ENCODE measurements at places on chromosomes 3 and 15. TPM values are rescaled to one million over a fixed set of nuclear protein-coding genes. Genes with fewer than 3 reads are reported as not detected.
A peak's percentile ranks its signal among the peaks of the same experiment; 100 is the strongest.

- H3K36me3 ChIP-seq: peaks cover 7% of the 10 kb centered on the region
- H3K4me3 ChIP-seq: no peak overlapping the region
- DNase-seq: no peak
Measured at GRCh38 chr3:18194431-18194830, 230.7 kb downstream of the SATB1 start.

Gene GCSAM
- 1.00 TPM for total RNA-seq

GRCh38 chr3:53592862-53593261 lies 98.5 kb downstream of the CACNA1D start:
- H3K36me3 ChIP-seq: no peaks in the 10 kb centered on the region
- H3K4me1 ChIP-seq: no peaks in the 10 kb centered on the region
- no peak for DNase-seq
- H3K27ac ChIP-seq: no peak overlapping the region
- H3K27me3 ChIP-seq: peaks cover 7% of the 10 kb centered on the region
- no peak overlapping the region for H3K4me3 ChIP-seq

DNA sequence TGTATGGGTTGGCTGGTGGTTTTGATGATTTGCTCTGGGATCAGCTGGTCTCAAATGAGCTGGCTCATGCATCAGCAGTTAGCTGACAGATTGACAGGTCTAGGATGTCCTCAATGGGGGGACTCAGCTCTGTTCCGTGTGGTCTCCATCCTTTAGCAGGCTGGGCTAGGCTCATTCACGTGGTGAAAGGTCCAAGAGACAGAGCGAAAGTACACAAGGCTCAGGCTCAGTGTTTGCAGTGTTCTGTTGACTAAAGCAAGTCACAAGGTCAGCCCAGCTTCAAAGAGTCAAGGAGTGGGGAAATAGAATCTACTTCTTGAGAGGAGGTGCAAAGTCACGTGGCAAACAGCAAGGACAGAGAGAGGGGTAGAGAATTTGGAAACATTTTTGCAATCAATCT lies 126.5 kb upstream of the CMC1 start:
- H3K4me3 ChIP-seq: no peak overlapping the region
- no peaks in the 10 kb centered on the region for H3K27me3 ChIP-seq
- peaks cover 4% of the 10 kb centered on the region for H3K4me1 ChIP-seq
- no peak overlapping the region for H3K27ac ChIP-seq

Gene NRROS
- total RNA-seq: 55.7 TPM

- no peak overlapping the region for H3K27ac ChIP-seq
- H3K27me3 ChIP-seq: peaks cover 6% of the 10 kb centered on the region
- no peak for DNase-seq
- H3K4me3 ChIP-seq: no peak overlapping the region
- H3K36me3 ChIP-seq: no peaks in the 10 kb centered on the region
- peaks cover 12% of the 10 kb centered on the region for H3K4me1 ChIP-seq
Measured at GRCh38 chr15:58505581-58505980, 73.8 kb downstream of the LIPC start.

Gene RAB11A
- total RNA-seq: 101 TPM

- H3K36me3 ChIP-seq: no peaks in the 10 kb centered on the region
- H3K4me1 ChIP-seq: no peaks in the 10 kb centered on the region
- H3K27me3 ChIP-seq: peaks cover 18% of the 10 kb centered on the region
- no peak overlapping the region for H3K4me3 ChIP-seq
- H3K27ac ChIP-seq: no peak overlapping the region
Measured at GRCh38 chr3:30085486-30085885, 520.9 kb upstream of the TGFBR2 start.

Gene KY
- not detected for total RNA-seq

- H3K4me1 ChIP-seq: no peaks in the 10 kb centered on the region
- H3K27ac ChIP-seq: no peak overlapping the region
Measured at GRCh38 chr15:76327191-76328105, 9.1 kb upstream of the ISL2 start.

Gene GPR149
- total RNA-seq: not detected

Gene C15orf39
- 26.8 TPM for total RNA-seq

- DNase-seq: no peak
- H3K4me3 ChIP-seq: no peak overlapping the region
- H3K4me1 ChIP-seq: no peaks in the 10 kb centered on the region
- peaks cover 19% of the 10 kb centered on the region for H3K36me3 ChIP-seq
- no peak overlapping the region for H3K27ac ChIP-seq
Measured at GRCh38 chr3:36680952-36681351, 83.4 kb downstream of the DCLK3 start.

DNA sequence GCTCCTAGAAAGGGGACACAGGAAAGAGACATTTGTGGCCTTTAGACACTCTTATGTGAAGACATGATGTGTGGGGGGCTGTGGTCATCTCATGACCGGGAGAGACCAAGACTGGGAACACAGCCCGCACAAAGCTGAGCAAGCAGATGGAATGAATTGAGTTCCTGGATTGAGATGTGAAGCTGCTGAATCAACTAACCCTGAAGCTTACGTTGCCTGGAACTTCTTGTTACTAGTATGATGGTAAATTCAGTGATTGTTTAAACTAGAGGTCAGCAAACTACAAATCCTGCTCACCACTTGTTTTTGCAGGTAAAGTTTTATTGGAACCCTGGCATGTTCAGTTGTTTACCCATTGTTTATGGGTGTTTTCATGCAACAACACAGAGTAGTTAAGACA lies 83.4 kb upstream of the BHLHE40 start:
- no peaks in the 10 kb centered on the region for H3K27me3 ChIP-seq
- H3K27ac ChIP-seq: peak overlapping the region; percentile 36
- peaks cover 51% of the 10 kb centered on the region for H3K4me1 ChIP-seq

GRCh38 chr3:76403556-76403955 lies 618.2 kb upstream of the ZNF717 start:
- no peak for DNase-seq
- H3K27ac ChIP-seq: no peak overlapping the region
- no peak overlapping the region for H3K4me3 ChIP-seq
- no peaks in the 10 kb centered on the region for H3K27me3 ChIP-seq
- no peaks in the 10 kb centered on the region for H3K4me1 ChIP-seq
- H3K36me3 ChIP-seq: peaks cover 4% of the 10 kb centered on the region

DNA sequence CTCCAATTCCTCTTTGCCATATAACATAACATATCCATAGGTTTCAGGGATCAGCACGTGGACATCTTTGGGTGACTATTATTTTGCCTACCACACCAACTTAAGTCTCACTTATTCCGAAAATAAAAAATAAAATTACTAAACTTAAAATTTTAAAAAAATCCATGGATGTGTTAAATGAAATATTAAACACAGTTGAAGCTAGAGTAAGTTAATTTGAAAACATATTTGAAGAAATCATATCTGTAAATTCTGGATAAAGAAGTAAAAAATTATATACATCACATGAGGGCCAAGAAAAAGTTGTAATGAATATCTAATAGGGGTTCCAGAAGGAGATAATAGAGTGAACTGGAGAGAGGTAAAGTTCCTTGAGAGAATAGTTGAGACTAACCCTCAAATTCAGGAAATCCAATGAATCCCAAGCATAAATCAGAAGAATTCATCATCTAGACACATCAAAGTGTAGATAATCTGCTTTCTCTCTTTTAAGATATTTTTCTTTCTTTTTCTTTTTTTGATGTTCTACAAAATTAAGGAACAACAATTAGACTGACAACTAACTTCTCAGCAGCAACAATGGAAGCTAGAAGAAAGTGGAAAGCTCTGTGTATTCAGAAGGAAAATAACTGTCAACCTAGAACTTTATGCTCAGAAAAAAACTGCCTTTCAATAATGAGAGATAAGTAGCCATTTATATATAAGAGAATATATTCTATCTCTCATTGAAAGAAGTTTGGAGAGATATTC lies 147.4 kb downstream of the ABHD5 start:
- peaks cover 36% of the 10 kb centered on the region for H3K27me3 ChIP-seq
- H3K36me3 ChIP-seq: peaks cover 7% of the 10 kb centered on the region
- DNase-seq: no peak
- H3K27ac ChIP-seq: no peak overlapping the region
- no peaks in the 10 kb centered on the region for H3K4me1 ChIP-seq

GRCh38 chr3:109115451-109115850 lies 2.5 kb downstream of the MORC1 start:
- peaks cover 4% of the 10 kb centered on the region for H3K27me3 ChIP-seq
- no peak overlapping the region for H3K4me3 ChIP-seq
- H3K4me1 ChIP-seq: no peaks in the 10 kb centered on the region
- H3K27ac ChIP-seq: no peak overlapping the region

Gene SUCNR1
- not detected for total RNA-seq

DNA sequence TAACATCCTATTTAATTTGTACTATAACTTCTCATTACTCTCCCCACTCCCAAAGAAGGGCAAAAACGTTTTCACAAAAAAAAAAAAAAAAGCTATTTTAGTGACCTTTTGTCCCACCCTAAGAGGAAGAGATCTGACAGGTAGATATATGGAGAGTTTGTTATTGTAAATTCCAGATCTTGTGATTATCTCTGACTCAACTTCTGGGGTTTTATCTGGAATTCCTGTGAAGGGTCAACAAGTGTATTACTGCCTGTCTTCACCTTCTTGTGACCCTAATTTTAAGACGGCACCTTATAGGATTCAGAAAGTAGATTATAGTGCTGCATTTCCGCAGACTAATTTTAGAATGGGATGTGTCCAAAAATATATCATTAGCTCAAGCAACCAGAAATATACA lies 205.9 kb upstream of the CDIN1 start:
- H3K27me3 ChIP-seq: no peaks in the 10 kb centered on the region
- H3K36me3 ChIP-seq: no peaks in the 10 kb centered on the region
- H3K27ac ChIP-seq: no peak overlapping the region
- no peaks in the 10 kb centered on the region for H3K4me1 ChIP-seq
- H3K4me3 ChIP-seq: no peak overlapping the region

DNA sequence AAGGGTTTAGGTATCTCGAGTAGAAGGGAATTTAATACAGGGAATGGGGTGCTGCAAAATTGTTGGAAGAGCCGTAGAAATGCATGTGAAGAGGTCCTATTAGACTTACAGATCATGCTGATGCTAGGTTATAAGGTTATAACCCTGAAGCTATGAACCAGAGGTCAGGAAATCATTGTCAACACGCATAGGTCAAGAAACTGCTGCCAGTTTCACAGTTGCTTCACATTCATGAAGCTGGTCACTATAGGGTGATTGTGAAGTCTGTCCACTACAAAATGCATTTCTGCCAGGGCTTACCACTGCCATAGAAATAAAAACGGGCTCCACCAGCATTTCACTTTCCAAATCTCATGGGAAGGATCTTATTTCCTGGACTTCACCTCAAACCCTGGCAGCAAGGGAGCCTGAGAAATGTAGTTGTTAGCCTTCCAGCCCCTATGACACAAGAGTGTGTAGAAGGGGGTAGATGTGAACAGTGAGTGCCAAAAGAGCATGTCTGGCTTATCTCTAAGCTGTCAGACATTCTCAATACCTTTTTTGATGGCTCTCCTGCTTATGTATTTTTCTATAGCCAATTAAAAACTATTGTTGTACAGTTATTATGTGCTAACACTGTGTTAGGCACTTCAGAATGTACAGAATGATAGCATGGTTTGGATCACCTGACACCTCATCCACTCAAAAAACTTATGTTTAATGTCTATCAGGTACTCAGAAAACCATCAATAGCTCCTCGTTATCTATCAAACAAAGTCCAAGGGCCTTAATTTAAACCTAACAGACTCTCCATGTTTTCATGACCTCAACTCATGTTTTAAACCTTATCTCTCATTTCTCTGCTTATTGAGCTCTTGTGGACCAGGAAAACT lies 148.3 kb upstream of the TSC22D2 start:
- DNase-seq: no peak
- no peak overlapping the region for H3K27ac ChIP-seq
- no peak overlapping the region for H3K4me3 ChIP-seq
- peaks cover 4% of the 10 kb centered on the region for H3K36me3 ChIP-seq
- peaks cover 7% of the 10 kb centered on the region for H3K4me1 ChIP-seq

Gene MORC1
- not detected for total RNA-seq

GRCh38 chr3:38543586-38543985 lies 47.4 kb downstream of the EXOG start:
- no peaks in the 10 kb centered on the region for H3K4me1 ChIP-seq
- H3K36me3 ChIP-seq: no peaks in the 10 kb centered on the region
- peaks cover 7% of the 10 kb centered on the region for H3K27me3 ChIP-seq
- H3K27ac ChIP-seq: no peak overlapping the region
- H3K4me3 ChIP-seq: no peak overlapping the region

DNA sequence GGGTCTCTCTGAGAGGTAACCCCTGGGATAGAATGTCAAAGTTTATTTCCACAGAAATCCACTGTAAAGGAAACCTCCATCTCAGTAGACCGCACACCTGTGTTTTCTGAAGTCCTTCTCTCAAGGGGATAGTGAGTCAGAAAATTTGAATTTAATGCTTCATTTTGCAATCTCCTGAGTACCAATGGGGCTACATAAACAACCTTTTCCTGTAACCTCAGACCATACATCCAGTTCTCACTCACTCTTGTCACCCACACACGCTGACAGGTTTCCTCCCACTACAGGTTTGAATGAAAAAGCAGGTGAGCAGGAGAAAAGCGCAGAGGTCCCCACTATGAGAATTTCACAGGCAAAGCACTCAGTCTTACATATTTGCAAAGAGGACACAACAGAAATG lies 165.3 kb upstream of the MCTP2 start:
- H3K27ac ChIP-seq: no peak overlapping the region
- no peak for DNase-seq
- no peaks in the 10 kb centered on the region for H3K36me3 ChIP-seq
- H3K4me3 ChIP-seq: no peak overlapping the region
- no peaks in the 10 kb centered on the region for H3K4me1 ChIP-seq
- H3K27me3 ChIP-seq: peaks cover 12% of the 10 kb centered on the region

Gene FGF7
- total RNA-seq: not detected

DNA sequence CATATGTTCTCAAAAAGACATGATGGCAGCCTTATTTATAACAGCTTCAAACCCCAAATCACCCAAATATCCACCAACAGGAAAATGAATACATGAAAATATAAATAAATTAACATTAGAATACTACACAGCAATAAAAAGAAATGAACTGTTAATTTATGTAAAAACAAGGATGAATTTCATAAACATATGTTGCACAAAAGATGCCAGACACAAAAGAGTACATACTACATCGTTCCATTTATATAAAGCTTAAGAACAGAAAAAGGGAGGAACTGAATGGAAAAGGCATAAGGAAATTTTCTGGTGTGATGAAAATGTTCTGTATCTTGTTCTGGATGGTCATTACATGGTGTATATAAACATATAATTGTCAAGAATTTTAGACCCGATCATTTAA lies 69.9 kb upstream of the TUSC7 start:
- H3K27me3 ChIP-seq: no peaks in the 10 kb centered on the region
- DNase-seq: no peak
- H3K4me1 ChIP-seq: no peaks in the 10 kb centered on the region
- no peak overlapping the region for H3K27ac ChIP-seq

GRCh38 chr15:26069231-26069641 lies 206.1 kb upstream of the ATP10A start:
- H3K4me3 ChIP-seq: no peak overlapping the region
- H3K27ac ChIP-seq: no peak overlapping the region
- H3K36me3 ChIP-seq: no peaks in the 10 kb centered on the region
- no peak for DNase-seq

Gene SYNPR
- total RNA-seq: not detected

DNA sequence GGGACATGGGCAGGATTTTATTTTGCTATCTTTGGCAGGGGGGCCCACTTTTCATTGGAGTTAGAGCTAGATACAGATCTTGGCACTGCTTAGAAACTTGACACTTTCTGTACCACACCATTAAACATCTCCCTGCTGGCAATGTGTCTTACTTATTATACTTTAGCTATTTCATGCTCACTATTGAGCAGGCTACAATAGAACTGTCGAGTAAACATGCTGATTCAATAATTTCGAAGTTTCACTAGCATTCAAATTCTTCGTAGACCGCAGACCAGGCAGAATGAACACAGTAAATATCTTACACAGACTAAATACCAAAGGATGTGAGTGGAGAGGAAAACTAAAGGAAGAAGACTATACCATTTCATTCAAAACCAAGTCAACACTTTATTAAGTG lies 180.8 kb downstream of the UNC13C start:
- no peak overlapping the region for H3K4me3 ChIP-seq
- no peaks in the 10 kb centered on the region for H3K4me1 ChIP-seq
- no peak for DNase-seq
- H3K27me3 ChIP-seq: no peaks in the 10 kb centered on the region
- H3K27ac ChIP-seq: no peak overlapping the region

Gene ALPK3
- 0.43 TPM for total RNA-seq
